ENCODE measurements at places on chromosomes 5 and 9.

DNA sequence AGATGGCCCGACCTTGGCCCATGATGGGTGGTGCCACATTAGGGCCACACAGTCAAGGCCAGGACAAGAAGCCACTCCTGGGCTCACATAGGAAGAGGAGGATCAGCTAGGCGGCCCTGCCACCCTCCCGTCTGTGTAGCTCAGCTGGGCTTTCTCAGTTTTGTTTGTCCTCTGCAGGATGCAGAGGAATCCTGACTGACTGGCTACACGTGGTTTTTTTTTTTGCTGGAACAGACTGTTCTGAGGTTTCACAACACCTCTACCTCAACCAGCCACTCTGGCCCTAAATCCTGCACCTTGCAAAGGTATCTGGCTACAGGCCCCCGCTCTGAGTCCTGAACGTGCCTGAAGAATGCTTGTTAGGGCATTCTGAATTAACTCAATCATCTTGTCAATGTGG lies 88.3 kb upstream of the MSX2 start:
- no peak for DNase-seq

DNA sequence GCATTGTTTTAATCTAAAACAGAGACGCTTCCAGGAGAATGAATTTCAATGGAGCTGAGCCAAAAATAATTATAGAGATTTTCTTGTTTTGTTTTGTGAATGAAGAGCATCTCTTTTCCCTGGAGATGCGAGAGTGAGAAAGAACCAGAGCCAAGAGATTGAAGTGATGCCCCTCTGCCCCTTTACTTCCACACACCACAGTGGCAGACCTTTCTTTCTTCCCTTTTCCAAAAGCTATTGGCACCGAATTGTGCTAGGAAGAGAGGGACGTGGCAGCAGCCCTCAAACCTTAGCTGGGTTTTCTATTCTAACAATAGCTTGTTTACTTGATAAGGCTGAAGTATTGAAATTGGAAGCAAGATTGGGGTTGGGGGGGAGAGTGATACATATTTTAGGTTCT lies 133.0 kb upstream of the TMEM161B start:
- no peak for DNase-seq

DNA sequence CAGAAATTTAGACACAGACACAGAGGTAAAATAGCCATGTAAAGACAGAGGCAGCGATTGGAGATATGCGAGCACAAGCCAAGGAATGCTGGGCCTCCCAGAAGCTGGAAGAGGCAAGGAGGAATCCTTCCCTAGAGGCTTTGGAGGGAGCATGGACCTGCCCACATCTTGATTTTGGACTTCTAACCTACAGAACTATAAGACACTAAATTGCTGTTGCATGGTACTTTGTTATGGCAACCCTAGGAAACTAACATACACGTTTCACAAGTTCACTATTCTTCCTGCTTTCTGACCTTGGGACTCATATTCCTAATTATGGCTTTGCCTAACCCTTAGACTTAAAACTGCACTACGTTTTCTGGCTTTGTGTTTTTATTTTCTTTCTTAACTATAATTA lies 4.6 kb upstream of the LURAP1L start:
- no peak for DNase-seq

- no peak for DNase-seq
These were observed 29.9 kb downstream of the MAT2B start for GRCh38 chr5:163535290-163535689.

GRCh38 chr9:113632776-113633590 lies 169.5 kb downstream of the RGS3 start:
- DNase-seq = no peak

- no peak for DNase-seq
These were observed 13.6 kb downstream of the EXOC3 start for GRCh38 chr5:456351-457194.

DNA sequence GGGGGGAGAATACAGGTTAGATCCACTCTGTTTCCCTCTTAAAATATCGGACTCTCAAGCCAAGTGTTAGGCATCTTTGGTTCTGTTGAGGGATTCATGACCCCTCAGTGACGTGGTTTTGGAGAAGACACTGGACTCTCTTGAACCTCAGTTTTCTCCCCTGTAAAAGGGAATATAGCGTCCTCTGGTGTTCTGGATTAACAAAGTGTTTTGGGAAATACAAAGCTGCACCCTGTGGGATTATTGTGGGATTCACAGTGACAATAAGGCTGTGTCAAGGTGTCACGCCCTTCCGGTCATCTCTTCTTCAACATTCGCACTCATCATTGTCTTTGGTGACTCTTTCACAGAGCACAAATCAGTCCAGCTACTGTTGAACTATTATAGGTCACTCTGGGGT lies 139.0 kb downstream of the IRX1 start:
- no peak for DNase-seq

DNA sequence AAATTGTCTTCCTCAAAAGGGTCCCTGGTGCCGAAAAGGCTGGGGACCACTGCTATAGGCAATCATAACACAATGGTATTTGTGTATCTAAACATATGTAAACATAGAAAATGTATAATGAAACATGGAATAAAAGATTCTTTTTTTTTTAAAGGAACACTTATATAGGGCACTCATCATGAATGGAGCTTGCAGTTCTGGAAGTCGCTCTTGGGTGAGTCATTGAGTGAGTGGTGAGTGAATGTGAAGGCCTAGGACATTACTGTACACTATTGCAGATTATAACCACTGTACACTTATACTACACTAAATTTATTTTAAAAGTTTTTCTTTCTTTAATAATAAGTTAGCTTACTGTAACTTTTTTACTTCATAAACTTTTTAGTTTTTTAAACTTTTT lies 176.4 kb downstream of the ARRDC3 start:
- no peak for DNase-seq

DNA sequence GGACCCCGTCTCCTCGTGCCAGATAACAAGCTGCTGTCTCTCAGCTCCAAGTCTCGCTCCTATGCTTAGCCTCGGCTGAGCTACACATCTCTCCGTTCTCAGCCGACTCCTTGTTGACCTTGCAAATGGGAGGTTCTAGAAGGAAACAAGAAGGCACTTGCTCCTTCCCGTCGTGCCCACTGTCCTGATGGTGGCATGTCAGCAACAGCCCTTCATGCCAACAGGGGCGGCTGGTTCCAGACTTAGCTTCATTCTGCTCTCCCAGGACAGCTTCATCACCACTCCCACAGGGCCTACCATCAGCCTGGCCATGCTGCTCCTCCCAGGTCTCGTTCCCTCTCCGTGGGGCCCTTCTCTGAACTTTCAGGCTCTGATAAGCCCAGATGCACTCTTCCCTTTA lies 13.0 kb upstream of the RASGEF1C start:
- DNase-seq = no peak

Data from fibroblast of the conjunctiva (primary cell).